ENCODE measurements at places on chromosomes 6 and 20.

- no peak for DNase-seq
Measured at GRCh38 chr6:111831408-111831807, 41.8 kb downstream of the FYN start.

- DNase-seq: no peak
Measured at GRCh38 chr20:40982415-40983145, 46.0 kb upstream of the TOP1 start.

DNA sequence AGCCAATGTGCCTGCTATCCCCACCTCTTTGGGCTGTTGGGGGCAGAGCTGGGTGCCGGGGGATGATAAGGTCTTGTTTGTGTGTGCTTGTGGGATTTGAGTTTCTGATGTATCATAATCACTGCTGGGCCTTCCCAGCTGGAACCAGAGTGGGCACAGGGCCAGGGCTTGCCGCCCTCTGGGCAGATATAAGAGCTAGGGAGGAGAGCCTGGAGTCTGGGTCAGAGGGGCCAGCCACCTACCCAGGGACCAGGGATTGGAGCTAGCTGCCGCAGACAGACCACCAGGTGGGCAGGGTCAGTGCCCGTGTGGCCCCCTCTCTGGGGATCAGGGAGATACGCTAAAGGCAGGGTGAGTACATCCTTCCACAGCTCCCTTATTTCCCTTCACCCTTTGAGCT, 3.1 kb upstream of the TLDC2 start:
- DNase-seq: no peak

DNA sequence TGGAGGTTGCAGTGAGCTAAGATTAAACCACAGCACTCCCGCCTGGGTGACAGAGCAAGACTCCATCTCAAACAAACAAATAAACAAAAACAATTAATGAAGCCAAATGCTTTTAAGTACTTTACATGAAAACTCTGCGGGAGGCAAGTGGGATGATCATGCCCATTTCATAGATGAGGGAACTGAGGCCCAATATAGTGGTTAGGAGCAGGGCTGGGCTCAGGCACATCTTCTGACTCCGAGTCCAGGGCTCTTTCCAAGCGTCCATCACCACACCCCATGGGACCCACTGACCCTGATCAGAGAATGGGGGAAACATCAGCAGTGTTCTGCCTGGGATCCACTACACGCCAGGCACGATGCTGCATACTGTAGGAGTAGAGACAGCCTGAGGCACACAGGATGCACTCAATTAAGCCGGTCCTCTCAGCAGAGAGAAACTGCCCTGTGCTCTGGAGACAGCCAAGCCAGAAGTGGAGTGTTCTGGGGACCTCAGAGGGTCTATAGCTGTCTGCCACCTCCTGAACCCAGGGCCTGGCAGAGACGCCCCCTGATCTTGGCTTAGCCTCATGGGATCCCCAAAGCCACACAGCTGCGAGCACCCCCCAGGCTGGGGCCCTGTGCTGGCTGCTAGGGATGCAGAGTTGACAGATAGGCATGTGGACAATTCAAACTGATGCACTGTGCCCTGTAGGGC, 13.5 kb downstream of the TTBK1 start:
- no peak for DNase-seq

DNA sequence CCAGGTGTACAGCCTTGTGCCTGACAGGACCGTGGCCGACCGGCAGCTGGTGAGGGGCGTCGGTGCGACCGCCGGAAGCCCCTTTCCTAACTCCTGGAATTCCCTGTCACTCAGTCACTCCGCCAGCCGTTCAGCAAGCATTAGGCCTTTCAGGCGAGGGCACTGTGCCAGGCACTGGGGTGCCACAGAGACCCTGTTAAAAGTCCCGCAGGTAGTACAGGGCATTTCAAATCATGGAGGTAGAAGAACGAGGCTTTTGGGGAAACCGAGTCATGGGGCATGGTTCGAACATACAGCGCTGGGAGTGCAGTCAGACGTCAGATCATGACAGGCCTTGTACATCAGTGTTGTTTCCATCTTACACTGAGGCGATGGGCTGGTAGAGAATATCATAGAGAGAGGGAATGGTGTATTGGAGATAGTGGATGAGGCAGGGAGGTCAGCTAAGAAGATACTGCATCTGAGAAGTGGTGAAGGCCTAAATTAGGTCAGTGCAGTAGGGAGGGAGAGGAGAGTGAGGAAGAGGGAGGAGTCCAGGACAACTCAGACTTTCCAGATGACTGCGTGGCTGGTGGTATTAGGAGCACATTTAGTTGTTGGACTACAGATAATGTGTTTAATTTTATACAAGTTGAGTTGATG, 892 bp upstream of the DXO start:
- DNase-seq: peak; percentile 62

GRCh38 chr20:34627458-34627857, 49.4 kb downstream of the PIGU start:
- no peak for DNase-seq

DNA sequence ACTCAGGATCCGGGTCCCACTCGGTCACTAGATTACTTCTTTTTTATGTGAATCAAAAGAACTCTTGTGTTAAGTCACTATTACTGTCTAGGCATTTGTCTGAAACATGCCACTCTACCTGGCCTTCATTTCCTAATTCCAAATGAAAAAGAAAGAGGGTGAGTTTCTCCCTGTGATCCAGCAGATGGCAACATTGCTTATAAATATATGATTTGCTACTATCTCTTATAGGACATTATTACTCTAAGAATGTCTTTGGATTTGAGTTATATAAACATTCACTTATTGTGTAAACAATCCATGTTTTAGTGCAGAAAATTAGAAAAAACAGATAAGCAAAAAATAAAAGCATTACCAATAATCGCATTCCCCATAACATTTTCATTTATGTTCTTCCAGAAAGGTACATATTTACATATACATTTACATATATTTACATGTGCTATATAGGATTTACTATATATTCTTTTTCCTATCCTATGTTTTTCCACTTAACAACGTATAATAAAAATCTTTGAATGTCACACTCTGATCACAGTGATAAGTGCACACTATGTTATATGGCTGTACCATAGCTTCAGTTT, 66.9 kb downstream of the FAXC start:
- peak; percentile 16 for DNase-seq

- DNase-seq: peak; percentile 52
Measured at GRCh38 chr20:50003253-50003656, 20.5 kb downstream of the SNAI1 start.

- DNase-seq: no peak
Measured at GRCh38 chr6:167904791-167905190, 78.1 kb downstream of the AFDN start.

DNA sequence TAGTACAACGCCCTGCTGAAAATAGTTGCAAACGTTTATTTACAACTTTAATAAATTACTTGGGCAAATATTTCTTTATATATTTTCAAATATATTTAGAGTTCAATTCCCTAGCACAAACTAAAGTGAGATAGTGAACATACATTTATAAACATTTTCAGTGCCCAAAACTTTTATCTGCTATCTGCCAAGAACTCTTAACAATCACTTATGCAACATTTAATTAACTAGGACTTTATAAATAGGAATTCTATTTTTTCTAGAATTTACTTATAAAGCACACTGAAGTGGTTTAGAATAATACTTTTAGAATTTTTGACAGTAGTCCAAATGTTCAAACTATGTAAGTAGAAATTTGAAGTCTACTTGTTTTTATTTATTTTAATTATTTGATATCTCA, 452.6 kb upstream of the RGS17 start:
- no peak for DNase-seq

DNA sequence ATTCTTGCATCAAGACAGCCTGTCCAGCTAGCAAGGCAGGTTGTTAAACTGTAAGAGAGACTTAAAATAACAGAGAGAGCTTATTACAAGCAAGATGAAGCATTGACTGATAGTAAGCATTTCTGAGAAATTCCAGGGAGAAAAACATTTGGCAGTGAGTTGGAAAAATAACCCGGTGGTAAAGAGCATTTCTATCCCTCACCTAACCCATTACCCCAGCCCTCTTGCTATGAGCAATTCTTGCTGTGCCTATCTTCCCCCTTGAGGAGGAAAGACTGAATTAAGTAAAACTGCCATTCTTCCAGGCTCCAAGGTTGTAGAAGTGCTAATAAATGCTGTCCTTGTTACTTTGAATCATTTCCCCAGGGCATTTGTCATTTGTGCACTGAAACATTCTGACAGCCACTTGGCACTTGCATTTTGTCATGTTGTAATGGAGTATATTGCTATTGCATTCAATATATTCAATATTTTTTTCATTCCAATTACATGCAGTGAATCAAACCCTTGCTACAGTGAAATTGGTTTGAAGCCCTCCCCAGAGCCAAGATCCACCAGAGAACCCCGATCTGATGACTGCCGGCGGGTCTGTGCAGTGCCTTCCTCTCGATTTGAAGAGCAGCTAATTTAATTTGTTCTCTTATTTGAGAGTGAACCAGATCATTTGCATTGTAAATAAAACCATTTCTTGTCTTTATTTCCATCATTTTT, 291.1 kb downstream of the HIVEP2 start:
- DNase-seq: no peak

- DNase-seq: no peak
Measured at GRCh38 chr6:122563364-122564052, 46.7 kb upstream of the PKIB start.

GRCh38 chr6:37137201-37138090, 32.5 kb upstream of the PIM1 start:
- DNase-seq: peak; percentile 93

GRCh38 chr20:62678553-62678952, 30.1 kb upstream of the NTSR1 start:
- DNase-seq: no peak

DNA sequence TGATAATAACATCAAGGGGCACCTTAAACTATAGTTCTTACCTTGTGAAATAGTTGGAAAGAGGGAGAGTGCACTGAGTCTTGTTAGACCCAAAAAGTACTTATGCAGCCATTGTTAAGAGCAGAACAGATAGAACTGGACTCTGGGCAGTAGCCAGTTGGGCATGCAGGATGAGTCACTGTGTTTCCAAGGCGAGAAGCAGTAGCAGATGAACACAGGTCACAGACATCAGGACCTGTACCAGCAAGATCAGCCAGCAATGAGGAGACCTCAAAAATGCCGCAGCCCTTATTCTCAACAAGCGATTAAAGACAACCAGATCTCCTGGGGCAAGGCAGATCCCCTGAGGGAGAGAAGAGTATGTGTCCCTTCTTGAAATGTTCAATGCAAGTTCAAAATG, 79.0 kb downstream of the SAMD3 start:
- peak; percentile 11 for DNase-seq

DNA sequence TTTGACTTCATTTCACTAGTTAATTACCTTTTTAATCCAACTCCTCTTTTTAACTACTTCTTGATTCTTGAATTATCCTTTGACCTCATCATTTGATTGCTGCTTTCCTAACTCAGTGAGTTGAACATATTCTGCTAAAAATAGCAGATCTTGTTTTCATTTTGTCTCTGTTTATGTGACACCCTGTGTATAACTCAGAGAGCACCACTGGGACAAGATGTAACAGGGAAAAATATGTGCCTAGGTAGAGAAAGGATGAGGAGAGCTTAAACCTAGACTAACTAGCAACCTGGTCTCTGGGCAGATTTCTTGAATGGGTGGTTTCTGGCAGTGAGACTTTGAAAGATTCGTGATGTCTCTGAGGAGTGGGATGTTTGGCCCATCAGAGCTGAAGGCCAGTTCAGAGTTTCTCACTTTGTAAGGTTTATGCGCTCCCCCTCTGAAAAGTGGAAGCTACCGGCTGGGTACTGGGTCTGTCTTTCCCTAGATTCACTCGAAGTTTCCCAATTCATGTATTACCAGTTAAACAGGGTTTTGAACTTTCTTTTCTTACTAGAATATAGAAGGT, 61.8 kb downstream of the TPD52L1 start:
- no peak for DNase-seq

DNA sequence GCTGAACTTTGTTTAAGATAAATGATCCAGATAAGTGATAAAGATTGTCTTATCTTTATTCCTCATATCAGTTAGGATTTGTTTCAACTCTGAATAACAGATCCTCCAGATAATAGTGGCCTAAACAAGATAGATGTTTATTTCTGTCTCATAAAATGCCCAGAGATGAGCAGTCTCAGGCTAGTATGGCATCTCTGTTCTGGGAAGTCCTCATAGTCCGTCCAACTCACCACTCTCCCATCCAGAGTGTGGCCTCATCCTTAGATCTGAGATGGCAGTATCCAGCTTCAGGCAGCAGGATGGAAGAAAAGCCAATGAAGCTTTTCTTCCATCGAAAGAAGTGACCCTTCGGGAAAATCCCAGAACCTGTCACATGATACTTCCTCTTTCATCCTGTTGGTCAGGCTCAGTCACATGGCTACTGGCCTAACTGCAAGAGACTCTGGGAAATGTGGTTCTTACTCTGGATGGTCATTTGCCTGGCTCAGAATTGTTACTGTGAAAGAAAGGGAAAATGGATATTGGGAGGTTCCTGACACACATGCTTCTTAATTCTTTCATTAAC, 29.4 kb upstream of the TAGAP start:
- DNase-seq: peak; percentile 19

All from hepatic stellate cell (primary cell).